ENCODE measurements at places on chromosomes 6 and 20.
A peak's percentile ranks its signal among the peaks of the same experiment; 100 is the strongest.

- peak; percentile 37 for DNase-seq
Observed at GRCh38 chr20:4067600-4068261, 52.4 kb upstream of the RNF24 start.

DNA sequence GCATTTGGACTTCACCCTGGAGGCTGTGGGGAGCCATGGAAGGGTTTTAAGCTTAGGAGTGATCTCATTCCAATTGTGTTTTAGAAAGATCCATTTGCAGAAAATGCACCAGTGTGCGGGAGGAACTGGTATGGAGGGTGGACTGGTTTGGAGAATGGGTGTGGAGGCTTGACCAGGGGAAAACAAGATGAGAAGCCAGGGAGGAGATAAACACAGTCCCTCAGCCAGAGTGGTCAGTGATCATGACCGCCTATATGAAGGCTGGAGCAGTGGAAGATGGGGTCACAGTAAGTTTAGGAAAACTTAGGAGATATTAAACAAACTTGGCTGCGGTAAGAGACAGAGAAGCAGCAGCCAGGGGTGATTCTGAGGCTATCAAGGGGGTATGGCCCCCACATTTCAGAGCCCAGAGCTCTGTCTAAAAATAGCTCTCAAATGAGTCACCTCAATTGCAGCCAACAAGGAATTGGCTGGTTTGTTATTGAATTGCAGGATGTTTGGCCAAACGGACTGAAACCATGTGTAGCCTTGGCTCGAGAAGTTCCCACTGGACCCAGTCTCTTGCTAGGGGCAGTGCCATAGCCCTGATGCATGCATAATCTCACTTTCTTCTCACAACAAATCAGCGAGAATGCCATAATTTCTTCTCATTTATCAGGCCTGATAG, 159.9 kb upstream of the TOP1 start:
- DNase-seq, result no peak

DNA sequence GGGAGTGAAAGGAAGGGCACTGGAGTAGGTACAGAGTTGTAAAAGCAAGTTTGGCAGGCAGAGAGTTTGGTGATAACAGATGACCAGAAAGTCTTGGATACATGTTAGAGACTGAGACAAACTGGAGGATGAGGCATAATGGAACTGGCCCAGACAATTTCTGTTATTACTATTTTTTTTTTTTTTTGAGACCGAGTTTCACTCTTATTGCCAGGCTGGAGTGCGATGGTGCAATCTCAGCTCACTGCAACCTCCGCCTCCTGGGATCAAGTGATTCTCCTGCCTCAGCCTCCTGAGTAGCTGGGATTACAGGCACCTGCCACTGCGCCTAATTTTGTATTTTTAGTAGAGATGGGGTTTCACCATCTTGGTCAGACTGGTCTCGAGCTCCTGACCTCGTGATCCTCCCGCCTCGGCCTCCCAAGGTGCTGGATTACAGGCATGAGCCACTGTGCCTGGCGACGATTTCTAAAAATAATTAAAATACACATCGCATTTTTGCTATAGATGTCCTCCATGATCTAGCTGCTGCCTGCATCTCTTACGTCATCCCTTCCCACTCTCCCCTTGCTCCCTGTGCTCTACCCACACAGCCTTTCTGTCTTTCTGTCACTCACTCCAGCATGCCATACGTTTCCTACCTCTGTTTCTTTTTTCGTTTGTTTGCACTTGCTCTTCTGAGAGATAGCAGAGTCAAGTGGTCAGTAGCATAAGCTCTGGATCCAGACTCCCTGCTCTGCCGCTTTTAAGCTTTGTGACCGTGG, 23.5 kb downstream of the MAPK14 start:
- DNase-seq, result no peak

- DNase-seq, result no peak
Observed at GRCh38 chr6:22110061-22110460, 186.8 kb downstream of the PRL start.

DNA sequence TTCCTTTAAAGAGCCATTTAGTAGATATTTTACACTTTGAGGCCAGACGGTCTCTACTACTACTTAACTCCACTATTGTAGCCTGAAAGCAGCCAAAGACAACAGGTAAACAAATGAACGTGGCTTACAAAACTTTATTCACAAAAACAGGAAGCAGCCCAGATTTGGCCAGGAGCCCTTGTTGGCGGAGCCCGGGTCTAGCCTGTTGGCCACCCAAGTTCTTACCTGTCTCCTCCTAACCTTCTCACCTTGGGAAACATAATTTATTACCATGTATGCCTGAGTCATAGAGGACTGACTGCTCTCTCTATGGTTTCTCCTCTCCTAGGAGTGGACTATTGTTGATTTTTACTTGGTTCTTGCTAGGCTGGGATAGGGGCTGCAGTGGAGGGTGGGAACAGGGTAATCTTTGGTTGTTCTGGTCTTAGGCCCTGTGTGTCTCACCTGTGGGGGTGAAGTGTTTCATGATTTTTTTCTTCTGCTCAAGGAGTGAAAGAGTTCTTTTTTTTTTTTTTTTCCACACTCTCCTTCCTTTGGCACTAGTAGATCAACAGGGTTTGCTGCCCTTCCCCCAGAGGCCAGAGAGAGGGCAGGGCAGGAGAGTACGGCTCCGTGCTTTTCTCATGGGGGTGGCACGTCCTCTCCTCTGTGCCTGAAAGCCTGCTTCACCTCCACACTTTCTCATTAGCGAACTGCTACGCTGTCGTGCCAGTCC, 90.0 kb downstream of the RPP40 start:
- no peak for DNase-seq

DNA sequence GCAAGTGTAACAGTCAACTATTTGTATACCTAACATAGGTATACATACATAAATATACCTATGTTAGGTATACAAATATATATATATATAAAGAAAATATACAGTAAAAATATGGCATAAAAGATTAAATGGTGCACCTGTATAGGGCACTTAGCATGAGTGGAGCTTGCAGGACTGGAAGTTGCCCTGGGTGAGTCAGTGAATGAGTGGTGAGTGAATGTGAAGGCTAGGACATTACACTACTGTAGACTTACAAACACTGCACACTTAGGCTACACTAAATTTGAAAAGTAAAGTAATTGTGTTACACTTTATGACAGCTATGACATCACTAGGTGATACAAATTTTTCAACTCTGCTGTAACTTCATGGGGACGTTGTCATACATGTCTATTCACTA, 65.6 kb downstream of the CDC5L start:
- DNase-seq, result no peak

DNA sequence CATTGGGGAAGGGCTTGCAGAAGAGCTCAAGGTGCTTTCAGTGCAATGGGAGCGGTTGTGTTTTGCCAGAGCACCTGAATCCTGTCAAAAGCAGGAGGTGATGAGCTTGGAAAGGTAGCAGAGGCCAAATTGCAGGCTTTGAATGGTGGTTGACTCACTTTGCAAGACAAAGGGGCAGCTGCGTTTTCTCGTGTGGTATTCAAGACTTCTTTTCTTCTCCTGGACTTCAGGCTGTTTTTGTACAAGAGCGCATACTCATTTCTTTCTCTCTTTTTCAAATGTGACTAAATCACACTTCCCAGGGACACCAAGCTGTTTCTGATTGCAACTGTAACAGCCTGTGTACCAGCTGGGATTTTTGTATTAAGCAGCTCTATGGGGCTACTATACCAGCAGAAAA, 32.3 kb downstream of the GHRH start:
- DNase-seq, result no peak

- no peak for DNase-seq
Observed at GRCh38 chr6:109714166-109714565, 23.1 kb downstream of the FIG4 start.

GRCh38 chr20:2141600-2142575, 40.3 kb downstream of the STK35 start:
- DNase-seq, result no peak

GRCh38 chr20:53122853-53123252, 150.7 kb downstream of the TSHZ2 start:
- DNase-seq, result no peak

- DNase-seq, result no peak
Observed at GRCh38 chr6:41418741-41419140, 83.3 kb downstream of the NCR2 start.

DNA sequence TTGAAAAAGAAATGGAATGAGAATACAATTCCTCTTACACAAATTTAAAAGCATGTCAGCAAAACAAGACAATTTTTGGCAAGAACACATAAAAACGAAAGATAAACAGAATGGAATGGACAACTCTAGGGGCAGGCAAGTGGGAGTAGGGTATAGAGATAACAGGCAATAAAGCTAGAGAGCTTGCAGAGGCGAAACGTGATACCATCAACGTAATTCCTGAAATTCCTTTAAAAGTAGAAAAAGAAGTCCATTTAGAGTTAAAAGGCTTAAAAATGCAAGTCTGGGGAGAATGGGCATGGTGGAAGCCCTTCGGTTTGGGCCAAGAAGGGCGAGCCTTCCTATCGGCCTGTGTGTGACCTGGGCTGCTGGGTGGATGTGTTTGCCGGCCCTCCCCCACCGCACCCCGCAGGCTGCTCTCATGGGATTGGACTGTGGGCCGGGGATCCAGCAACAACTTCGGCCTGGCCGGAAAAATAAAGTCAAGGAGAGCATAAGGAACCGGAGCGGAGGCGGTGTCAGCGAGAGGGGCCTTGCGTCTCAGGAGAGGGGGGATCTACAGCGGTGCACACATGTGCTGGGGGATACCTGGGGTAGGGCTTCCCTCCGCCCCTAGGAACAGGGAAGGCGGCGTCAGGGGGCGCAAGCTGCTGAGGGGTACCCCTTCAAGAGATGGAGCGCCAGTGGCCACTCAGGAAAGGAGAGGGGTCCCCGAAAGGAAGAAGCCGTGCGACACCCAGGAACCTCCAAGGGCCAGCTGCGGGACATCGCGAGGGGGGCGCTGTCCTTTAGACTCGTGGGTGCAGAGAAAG, 4.1 kb downstream of the TMEM239 start:
- no peak for DNase-seq

GRCh38 chr20:60062431-60063047, 104.3 kb downstream of the CDH26 start:
- DNase-seq, result no peak

- no peak for DNase-seq
Observed at GRCh38 chr6:155106456-155107115, 111.5 kb downstream of the TIAM2 start.

DNA sequence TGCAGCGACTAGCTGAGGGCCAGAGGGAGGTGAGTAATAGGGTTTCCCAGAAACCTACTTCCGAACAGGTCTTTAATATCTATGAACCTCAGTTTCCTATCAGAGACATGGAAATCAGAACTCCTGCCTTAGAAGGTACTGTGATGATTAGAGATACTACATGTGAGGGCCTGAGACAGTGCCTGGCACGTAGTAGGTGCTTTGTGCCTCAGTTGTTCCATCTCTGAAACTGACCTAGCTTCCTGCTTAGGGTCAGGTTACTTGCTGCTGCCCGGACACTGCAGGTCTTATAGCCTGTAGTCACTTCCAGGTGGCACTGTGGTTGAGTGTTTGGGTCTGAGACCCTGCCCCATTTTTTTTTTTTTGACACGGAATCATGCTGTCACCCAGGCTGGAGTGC, 20.9 kb downstream of the RAB44 start:
- no peak for DNase-seq

- DNase-seq, result no peak
Observed at GRCh38 chr6:143224516-143224915, 163.8 kb downstream of the AIG1 start.

DNA sequence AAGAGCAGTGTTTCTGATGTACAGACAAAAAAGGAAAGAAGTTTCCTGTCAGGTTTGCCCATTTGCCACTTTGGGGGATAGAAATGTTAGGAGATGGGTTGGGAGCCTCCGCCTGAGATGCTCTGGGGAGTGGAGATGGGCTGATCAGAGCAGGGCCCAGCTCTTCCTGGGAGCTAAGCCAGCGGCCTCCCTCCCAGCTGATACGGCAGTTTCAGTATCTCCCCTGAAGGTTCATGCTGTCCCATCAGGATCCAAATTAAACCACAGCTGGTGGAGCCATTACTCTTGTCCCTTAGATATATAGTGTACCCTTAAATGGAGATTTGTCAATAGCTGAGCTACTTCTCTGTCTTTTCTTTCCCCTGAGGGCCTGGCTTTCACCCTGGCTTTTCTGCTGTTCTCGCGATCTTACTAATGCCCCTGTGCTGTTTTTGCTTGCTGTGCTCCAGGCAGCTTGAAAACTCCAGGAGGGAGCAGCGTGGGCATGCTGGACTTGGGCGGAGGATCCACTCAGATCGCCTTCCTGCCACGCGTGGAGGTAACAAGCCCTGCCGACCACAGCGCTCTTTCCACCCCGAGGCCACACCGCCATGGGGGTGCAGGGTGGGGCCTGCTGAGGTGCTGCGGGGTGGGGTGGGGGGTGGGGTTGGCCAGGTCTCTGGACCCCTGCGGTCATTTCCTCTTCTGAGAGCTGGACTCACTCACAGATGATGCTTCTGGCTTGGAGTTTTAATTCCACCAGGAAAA, 20.9 kb downstream of the ENTPD6 start:
- DNase-seq, result no peak

DNA sequence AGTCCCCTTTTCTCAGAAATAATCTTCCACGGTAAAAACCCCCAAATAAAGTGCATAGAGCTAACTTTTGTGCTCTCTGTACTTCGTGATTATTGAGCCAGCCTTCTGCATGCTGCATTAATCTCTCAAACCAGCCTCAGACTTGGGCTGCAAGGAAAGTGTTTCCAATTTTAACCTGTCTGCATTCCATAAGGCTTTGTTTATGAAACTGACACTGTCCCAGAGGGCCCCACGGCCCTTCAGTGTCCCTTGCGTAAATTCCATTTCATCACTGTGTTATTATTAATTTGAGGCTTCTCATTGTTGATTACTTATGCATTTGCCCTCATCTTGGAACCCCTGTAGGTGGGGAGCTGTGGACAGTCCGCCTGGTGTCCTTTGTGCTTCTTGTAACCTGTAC, 15.6 kb upstream of the SNRPB2 start:
- DNase-seq, result no peak

DNA sequence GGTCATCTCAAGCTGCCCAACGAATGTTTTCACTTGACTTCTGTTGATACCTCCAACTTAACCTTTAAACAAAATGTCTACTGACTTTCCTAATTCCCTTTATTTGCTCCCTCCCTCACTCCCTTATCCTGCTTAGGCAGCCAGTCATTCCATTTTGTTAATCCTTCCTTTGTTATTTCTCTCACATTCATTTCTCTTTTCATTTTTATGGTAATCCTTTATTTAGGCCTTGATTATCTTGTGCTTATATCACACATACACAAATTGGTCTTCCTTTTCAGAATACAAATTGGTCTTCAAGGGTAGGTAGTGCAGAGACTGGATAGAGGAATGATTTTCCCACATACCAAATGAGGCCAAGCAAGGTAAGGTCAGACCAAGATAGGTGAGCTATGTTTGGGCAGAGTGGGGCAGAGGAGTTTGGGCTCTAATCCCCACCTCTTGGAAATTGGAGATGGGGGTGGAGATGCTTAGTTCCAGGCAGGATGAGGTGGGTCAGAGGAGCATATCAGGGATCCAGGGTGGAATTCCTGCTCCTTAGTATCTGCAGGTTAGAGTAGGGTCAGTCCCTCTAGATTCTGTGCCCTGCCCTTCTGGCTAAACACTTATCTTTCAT, 2.0 kb upstream of the SPACA1 start:
- no peak for DNase-seq

DNA sequence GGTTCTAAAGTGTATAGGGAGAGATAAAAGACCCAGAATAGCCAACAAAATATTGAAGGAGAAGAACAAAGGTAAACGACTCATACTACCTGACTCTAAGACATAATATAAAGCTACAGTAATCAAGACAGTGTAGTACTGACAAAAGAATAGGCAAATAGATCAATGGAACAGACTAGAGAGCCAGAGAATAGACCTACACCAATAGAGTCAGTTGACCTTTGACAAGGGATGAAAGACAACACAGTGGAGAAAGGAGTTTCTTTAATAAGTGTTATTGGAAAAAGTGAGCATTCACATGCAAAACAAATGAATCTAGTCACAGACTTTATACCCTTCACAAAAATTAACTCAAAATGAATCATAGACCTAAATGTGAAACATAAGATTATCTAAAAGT, 96.4 kb downstream of the ISM1 start:
- DNase-seq, result no peak

All from SIG-M5 (cell line).